ENCODE measurements at places on chromosomes 11 and 22. TPM values are rescaled to one million over a fixed set of nuclear protein-coding genes. Genes with fewer than 3 reads are reported as not detected.
A peak's percentile ranks its signal among the peaks of the same experiment; 100 is the strongest.

The CSNK2A3 gene
- total RNA-seq = 3.2 TPM

The MS4A4E gene
- total RNA-seq = 1.4 TPM

The DRD4 gene
- 0.52 TPM for total RNA-seq

The GLB1L3 gene
- 0.29 TPM for total RNA-seq

The SERPIND1 gene
- total RNA-seq = 3.5 TPM

The HBB gene
- 247 TPM for total RNA-seq

The OR51I1 gene
- not detected for total RNA-seq

The ARHGAP32 gene
- 18.1 TPM for total RNA-seq

- no peak for DNase-seq
These were observed 234.8 kb downstream of the CADM1 start for GRCh38 chr11:115269191-115269950.

GRCh38 chr11:69065147-69065710 lies 16.5 kb downstream of the TPCN2 start:
- no peak for DNase-seq

GRCh38 chr11:120239713-120240640 lies at the start of gene POU2F3:
TSS of gene POU2F3 (plus strand) at chr11:120240140. CDS start at chr11:120240344, 204 bp downstream.
- no peak for DNase-seq

DNA sequence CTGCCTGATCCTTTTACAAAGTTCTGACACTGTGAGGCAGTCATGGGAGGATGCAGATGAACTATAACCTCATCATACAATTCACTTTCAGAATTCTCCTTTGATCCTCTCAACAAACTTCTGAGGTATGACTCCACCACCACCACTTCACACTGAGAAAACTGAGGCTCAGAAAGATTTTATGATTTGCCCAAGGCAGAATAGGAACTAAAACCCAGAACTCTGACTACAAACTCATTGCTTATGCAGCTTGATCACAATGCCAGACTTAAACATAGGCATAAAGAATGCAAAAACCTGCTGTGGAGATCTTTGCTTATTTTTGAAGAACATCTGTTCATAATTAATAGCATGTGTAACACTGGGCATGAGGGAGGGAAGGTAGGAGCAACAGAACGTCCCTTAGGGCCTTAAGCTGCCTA lies 20.4 kb downstream of the FAM168A start:
- DNase-seq = no peak

- no peak for DNase-seq
These were observed 165.0 kb downstream of the SOX6 start for GRCh38 chr11:16191212-16191867.

GRCh38 chr11:73241300-73241699 lies 23.2 kb downstream of the P2RY2 start:
- DNase-seq = no peak

DNA sequence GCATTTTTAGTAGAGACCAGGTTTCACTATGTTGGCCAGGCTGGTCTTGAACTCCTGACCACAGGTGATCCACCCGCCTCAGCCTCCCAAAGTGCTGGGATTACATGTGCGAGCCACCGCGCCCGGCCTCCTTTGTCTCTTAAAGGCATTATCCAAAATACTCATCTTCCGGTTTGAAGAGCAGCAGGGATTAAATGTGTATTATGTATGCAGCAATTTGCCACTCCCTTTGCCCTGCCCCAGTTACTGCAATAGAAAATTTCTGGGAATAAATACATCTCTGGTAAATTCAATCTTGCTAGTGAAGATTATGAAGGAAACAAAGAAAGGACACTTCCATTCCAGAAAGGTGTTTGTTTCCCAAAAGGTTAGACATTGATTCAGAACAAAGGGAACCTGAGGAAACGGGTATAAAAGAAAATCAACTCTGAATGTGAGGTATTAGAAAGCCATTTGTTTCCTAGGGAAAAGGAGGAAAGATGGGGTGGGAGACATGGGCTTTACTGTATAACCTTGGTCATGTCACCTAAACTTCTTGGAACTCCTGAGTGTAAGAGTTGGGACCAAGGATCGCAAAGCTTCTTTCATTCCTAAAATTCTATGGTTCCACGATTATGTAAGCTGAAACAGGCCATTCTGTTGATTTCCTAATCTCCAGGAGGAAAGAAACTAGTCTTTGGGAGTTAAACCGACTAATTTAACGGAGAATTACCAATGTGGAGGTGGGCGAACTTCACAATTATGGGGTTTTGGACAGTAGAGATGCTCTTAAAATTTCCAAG lies 959 bp upstream of the HIPK3 start:
- no peak for DNase-seq

DNA sequence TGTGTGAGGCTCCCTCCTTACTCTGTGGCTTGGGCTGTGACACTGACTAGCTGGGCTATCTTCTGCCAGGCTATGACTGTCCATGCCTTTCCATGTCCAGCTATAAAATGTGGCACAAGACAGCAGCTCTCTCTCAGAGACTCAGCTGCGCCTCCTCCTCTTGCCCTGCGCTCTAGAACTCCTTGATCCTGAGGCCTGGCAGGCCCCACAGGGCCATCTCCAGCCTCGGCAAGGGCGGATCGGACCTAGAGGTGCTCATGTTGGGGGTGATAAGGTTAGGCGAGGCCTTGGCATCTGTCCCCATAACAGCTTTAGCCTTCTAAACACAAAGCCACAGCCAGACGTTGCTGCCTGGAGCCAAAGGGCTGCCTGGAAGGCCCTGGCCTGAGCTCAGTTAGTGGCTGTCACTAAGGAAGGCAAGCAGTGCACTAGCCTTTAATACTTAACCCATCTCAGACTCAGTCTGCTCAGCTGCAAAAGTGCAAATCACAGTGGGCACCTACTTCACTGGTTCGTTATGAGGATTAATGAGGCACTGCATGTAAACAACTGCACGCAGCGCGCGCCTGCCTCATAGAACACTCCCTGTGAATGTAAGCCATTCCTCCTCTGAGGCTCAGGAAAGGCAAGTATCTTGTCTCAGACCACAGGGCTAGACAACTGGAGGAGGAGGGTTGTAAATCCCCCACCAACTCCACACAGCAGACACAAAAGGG lies 1.2 kb downstream of the GUCD1 start:
- no peak for DNase-seq

- no peak for DNase-seq
These were observed 85.5 kb downstream of the AMBRA1 start for GRCh38 chr11:46508360-46508759.

DNA sequence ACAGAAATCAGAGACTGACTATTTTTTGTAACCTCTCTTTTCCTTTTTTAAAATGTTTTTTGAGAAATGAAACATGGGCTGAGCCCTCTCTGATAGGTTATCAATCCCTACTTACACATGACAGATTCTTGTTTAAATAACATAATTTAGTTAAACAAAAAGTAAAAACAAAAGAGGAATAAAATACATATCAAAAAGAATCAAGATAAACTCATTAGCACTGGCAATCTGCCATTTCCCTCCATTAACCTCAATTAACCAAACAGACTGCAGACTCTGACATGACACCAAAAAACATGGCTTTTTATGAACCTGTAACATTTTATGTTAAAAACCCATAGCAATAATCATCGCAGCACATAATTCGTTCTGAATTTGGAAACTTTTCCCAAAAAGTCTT lies 284.4 kb upstream of the MTNR1B start:
- DNase-seq = no peak

GRCh38 chr11:111231836-111232235 lies 13.7 kb upstream of the POU2AF2 start:
- no peak for DNase-seq

DNA sequence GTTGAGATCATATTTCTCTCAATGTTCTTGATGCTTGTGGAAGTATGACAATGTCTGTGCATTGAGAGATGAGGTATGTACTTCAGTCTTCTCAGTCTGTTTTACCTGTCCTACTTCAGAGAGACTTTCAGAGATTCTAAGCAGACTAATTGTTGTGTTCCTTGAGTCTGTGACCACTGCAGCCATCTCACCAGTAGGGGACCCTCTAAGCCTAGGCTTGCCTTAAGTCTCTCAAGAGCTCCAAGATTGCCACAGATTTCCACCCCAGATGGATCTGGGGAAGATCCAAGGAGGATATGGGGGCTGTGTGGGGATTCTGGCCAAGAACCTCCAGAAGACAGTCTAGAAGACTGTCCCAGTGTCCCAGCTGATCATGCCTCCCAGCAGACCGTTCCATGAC lies 179.9 kb upstream of the PLET1 start:
- DNase-seq = no peak

- DNase-seq = no peak
These were observed 33.6 kb downstream of the USH1C start for GRCh38 chr11:17510507-17511206.

GRCh38 chr11:115580927-115581680 lies 76.9 kb upstream of the CADM1 start:
- DNase-seq = no peak

- no peak for DNase-seq
These were observed 563 bp upstream of the PSMA1 start for GRCh38 chr11:14520747-14521151.

- DNase-seq = peak; percentile 28
These were observed 414 bp upstream of the PNPLA3 start for GRCh38 chr22:43923191-43923590.

- no peak for DNase-seq
These were observed 118.0 kb downstream of the SIK3 start for GRCh38 chr11:116980136-116980793.

DNA sequence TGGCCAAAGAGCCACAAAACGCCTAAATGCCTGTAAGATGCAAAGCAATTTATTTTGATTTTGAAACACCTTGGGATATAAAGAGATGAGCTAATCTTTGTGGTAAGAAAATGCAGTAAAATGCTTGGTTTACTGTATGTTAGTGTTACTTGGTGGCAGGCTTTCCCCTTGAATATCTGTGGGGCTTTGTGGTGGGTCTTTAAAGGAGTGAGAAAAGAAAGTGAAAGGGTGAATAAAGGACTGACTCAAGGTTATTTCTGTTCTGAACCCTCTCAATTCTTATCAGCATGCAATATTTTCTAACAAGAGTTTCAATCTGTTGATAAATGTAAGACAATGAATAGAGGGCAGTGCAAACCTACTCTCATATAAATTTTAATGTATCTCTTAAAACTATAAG lies 1555.9 kb upstream of the RAG2 start:
- no peak for DNase-seq

GRCh38 chr22:27882507-27883290 lies 36.4 kb downstream of the PITPNB start:
- peak; percentile 52 for DNase-seq

DNA sequence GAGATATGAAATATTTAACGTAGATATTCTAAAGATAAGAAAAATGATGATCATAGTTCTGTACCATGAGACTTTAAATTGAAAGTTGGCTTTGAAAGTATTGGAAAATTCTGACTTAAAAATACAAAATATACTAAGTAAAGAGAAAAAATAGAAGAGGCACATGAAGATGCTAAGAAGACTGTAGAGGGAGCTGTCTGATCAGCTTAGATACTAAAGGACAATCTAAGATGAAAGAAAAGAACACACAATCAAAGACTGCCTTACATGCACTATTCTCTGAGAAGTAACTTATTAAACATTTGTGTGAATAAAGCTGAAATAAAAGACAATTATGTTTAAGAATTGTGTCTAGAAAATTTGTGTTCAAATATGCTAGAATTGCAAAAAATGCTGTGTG lies 55.1 kb downstream of the RBMXL2 start:
- DNase-seq = no peak

DNA sequence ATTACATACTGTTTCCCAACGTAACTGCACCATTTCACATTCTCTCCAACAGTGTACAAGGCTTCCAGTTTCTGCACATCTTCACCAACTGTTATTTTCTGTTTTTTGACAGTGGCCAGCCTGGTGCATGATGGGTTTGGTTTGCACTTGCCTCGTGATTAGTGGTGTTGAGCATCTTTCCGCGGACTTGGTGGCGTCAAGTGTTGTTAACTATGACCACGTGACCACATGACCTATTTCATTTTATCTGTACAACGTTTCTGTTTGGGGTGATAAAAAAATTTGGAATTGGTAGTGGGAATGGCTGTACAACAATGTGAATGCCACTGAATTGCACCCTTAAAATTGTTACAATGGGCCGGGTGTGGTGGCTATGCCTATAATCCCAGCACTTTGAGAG lies 2.5 kb upstream of the YPEL1 start:
- DNase-seq = no peak

DNA sequence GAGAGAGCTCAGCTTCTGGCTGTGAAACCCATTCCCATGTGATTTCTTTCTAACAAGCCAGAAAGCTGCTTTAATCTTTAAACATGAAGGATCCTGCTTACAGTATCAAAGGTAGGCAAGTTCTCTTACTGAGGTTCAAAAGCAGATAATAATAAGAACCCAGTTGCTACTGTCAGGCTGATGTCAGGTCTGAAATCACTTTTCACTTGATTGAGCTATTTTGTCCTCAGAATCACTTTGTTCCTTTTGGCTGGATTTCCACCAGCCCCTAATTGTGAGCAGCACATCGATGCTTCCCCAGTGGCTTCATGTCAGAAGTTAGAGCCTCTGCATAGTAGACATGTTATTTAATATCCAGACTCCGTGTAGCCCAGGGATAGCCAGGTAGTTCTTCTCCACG lies 55.8 kb upstream of the CEP295 start:
- DNase-seq = no peak

DNA sequence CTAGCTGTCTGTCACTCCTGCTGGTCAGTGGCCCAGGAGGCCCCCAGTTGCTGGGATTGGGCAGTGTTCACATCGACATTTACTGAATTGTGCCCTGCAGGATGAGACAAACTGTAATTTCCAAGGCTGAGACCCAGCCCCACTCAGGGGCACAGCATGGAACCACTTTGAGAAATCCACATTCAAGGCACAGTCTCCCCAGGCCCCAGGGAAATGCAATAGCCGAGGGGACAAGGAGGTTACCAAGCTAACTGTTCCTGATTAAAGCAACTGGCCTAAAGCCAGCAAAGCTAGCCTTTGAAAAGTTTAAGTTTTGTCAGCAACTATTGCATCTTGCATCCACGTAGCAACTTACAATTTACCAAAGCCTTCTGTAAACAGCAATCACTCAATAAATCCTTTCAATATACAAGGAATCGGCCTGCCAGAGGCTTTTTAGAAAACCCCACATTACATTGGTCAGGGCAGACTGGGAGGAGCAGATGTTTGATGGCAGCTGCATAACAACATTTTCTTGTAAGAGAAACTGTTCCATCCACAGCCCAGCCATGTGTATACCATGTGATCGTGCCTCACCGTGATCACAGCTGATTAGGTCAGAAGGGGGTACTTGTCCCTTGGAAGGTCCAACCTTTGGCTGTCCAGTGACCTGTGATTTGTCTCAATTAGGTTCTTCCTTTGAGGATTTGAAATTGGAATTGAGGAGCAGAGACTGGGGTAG lies 103.9 kb downstream of the TENM4 start:
- DNase-seq = no peak

DNA sequence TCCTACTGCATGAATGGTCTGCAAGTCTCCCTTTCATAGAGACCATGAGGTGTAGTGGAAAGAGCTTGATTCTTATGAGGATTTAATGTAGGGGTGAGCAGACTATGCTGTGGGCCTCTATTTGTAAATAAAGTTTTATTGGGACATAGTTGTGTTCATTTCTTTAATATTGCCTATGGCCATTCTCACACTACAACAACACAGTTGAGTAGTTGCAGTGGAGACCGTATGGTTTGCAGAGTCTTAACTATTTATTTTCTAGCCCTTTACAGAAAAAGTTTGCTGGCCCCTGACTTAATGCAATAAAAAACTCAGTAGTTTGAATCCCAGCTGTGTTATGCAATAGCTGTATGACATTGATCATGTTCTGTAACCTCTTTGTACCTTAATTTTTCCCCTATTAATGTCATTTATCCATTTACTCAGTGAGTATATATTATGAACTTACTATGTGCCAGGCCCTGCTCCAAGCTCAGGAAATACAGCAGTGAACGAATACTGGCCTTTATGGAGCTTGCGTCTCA lies 106.3 kb downstream of the ATXN10 start:
- DNase-seq = no peak

GRCh38 chr11:62885137-62885750 lies 4.5 kb downstream of the SLC3A2 start:
- no peak for DNase-seq

Data from left lung (tissue), 14 donors.